ENCODE measurements at places on chromosomes 2 and 18.

GRCh38 chr2:95389245-95390119 is 13.0 kb upstream of the FAHD2A start:
- DNase-seq: peak; percentile 59

DNA sequence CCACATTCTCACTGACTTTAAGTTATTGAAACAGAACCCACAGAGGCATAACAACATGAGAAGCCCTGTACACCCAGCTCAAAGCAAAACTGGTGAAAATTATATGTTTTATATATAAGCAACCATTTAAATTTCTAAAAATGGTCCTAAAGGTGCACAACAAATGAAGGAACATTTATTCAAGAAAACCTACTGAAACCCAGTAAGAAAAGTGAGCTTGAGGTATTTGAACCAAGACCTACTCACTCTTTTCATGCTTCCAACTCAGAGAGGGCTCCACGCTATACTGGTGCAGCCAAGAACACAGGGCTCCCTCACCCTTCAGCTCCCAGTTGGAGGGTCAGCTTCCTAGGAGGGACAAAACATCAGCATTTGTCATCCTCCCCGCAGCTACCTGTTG is 2.1 kb upstream of the CACNB4 start:
- DNase-seq: no peak

DNA sequence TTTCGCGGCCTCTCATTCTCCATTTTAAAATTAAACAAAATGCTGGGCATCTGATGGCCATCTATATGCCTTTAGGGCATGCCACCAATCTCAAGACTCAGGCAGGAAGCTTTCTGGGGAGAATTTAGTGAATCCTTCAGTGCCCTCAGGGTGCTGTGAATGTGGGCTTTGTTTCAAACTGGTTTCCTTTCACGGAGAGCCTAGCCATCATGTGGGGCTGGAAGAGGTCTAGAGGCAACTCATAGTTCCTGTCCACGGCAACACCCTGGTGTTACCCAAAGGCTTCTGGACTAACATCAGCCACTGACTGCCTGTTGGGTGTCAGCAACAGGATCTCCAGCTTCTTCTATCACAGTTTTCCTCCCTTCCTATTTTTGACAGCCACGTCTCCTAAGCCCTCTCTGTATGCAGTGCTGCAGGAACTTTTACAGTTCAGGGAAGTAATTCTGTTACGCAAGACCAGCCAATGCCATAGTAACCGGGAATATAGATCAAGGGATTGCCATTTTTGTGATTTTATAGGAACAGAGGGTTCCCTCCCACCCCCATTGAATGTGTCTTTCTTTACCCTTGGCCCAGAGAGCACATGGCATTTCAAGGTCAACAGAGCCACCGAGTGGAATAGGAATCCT is 7.9 kb upstream of the WDR33 start:
- no peak for DNase-seq

- DNase-seq: no peak
These were observed 46.3 kb upstream of the LPIN2 start for GRCh38 chr18:3059272-3059671.

DNA sequence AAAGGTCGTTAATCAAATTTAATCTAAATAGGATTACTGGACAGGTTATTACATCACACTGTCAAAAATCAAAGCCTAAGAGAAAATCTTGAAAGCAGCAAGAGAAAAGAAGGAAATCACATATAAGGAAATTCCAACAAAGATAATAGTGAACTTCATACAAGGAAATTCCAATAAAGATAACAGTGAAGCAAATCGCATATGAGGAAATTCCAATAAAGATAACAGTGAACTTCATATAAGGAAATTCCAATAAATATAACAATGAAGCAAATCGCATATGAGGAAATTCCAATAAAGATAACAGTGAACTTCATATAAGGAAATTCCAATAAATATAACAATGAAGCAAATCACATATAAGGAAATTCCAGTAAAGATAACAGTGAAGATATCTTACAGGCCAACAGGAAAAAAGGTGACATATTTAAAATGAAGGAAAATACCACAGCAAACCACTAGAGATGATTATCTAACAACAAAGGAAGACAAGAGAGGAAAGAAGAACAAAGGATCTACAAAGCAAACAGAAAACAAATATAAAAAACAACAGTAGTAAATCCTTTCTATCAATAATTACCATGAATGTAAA is 787.7 kb downstream of the CCDC85A start:
- no peak for DNase-seq

DNA sequence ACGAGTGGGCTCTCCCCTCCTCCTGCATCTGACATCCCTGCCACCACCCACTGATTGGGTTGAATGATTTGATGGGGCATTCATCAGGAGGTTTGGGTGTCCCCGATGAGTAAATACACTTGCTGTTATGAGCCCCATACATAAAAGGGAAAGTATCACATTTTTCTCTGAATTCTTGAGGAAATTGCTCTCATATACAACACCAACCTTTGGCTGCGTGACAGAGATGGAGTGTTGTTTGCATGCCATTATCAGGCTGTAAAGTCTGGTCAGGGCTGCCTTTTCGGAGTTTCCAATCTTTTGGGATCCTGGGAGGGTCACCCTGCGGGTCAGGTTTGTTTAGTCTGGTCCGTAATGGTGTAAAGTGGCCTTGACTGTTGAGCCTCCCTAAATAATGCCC is 227.9 kb upstream of the SPRED2 start:
- DNase-seq: no peak
